Iris pigment epithelial cell (primary cell): ENCODE measurements at places on chromosomes 12 and 14.

GRCh38 chr12:32285489-32285888 is 113.9 kb upstream of the FGD4 start:
- no peak for DNase-seq

DNA sequence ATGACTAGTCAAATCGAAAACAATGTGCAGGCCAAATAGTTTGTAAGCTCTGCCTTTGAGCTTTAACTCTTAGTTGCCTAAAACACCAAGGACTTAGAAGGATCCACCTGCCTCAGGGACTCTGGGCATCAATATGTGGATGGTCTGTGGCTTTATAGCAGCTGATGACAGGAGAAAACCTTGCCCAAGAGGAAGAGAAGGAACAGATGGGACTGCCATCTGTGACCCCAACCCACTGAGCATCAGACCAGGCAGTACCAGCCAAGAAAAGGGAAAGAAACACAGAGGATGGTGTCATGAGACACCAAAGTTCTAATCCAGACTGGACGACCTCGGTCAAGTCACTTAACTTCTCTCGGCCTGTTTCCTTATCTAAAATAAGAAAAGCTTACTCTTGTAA is 12.7 kb downstream of the TGFB3 start:
- DNase-seq, result no peak

GRCh38 chr12:46523446-46523845 is 150.9 kb upstream of the SLC38A2 start:
- no peak for DNase-seq

- DNase-seq, result no peak
Observed at GRCh38 chr14:47710581-47710980, 35.2 kb upstream of the MDGA2 start.

DNA sequence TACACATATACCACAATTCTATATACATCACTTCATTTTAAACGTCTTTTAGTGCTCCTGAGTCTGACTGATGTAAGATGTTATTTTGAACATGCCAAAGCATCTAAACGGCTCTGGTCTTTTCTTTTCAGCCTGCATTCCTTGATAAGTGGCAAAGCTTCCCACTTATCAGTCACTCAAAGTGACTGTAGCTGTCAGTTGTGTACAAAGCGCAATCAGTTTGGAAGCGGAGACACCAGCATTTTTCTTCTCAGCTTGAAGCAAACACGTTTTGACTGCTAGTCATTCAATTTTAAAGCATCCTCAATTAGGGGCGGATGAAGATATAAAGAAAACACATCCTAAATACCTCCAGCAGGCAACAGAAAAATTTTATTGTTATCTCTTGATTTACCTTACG is 226.8 kb downstream of the SOX5 start:
- no peak for DNase-seq
